Calu3 (cell line): ENCODE measurements at places on chromosomes 7 and 10.

- peaks cover 42% of the 10 kb centered on the region for H3K4me1 ChIP-seq
- no peak for DNase-seq
- no peak overlapping the region for H3K4me3 ChIP-seq
- no peaks in the 10 kb centered on the region for H3K27me3 ChIP-seq
- no peaks in the 10 kb centered on the region for H3K36me3 ChIP-seq
- H3K27ac ChIP-seq = no peak overlapping the region
These were observed 110.1 kb downstream of the CDK14 start for GRCh38 chr7:90706072-90706716.

- no peak for DNase-seq
- H3K27ac ChIP-seq = no peak overlapping the region
- H3K27me3 ChIP-seq = no peaks in the 10 kb centered on the region
- H3K36me3 ChIP-seq = peaks cover 9% of the 10 kb centered on the region
- H3K4me1 ChIP-seq = peaks cover 25% of the 10 kb centered on the region
These were observed 104.9 kb downstream of the CDK6 start for GRCh38 chr7:92731335-92732063.

DNA sequence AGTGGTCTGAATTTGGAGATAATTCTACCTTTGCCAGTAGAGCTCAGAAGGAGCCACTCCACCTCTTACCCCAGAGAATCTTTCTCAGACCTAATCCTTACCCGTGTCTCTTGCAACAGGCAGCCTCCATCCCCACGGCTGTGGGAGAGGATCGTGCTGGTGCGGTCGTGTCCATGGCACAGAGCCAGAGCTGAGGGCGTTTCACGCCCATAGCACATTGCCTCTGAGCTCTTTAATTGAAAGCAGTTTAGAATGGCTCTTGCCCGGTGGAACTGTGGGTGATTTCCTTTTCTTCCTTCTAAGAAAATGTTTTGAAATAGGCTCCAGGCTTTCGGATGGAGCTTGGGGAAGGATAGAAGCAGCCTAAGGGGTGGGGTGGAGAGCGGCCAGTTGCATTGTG lies 41.5 kb downstream of the PRF1 start:
- peaks cover 20% of the 10 kb centered on the region for H3K4me1 ChIP-seq
- no peak for DNase-seq
- H3K4me3 ChIP-seq = no peak overlapping the region
- H3K27ac ChIP-seq = no peak overlapping the region
- peaks cover 89% of the 10 kb centered on the region for H3K27me3 ChIP-seq

GRCh38 chr7:110604885-110605284 lies 486.0 kb upstream of the LRRN3 start:
- no peaks in the 10 kb centered on the region for H3K27me3 ChIP-seq
- H3K4me1 ChIP-seq = no peaks in the 10 kb centered on the region

GRCh38 chr7:71145906-71146901 lies 14.3 kb downstream of the GALNT17 start:
- H3K36me3 ChIP-seq = peaks cover 3% of the 10 kb centered on the region
- no peaks in the 10 kb centered on the region for H3K4me1 ChIP-seq
- no peak overlapping the region for H3K27ac ChIP-seq
- no peak overlapping the region for H3K4me3 ChIP-seq
- DNase-seq = no peak

- H3K4me3 ChIP-seq = no peak overlapping the region
- H3K4me1 ChIP-seq = peaks cover 8% of the 10 kb centered on the region
- H3K27ac ChIP-seq = no peak overlapping the region
- no peaks in the 10 kb centered on the region for H3K27me3 ChIP-seq
- no peak for DNase-seq
- no peaks in the 10 kb centered on the region for H3K36me3 ChIP-seq
These were observed 23.5 kb upstream of the MEOX2 start for GRCh38 chr7:15709978-15710377.
